ENCODE measurements at places on chromosomes 4 and X.

DNA sequence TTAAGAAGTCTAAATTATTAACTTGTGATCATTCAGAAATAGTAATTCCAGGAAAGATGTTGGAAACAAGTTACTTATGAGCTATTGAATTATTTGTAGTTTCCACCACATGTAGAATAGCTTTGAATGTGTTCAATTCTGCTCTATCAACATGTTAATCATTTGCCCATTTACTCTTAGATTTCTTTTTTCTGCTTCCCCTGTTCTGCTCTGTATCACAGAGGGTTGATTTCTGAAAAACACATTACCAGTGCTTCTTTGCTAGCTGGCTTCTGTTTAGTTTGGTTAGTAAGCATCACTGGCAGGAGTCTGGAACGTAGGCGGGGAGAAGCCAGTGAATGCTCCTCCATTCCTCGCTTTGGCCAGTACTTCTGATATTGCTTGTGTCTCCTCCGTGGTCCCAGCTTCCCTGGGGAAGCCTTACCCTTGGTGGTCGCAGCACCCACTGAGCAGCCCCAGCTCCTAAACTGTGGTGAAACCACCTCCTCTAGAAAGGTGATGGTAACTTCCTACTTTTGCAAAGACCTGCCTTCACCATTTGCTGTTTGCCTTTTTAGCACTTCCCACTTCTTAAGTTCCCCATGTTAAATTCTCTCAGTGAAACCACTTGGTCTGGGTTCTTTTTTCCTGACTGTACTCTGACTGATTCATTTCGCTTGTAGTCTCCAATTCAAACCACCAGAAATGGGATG lies 40.3 kb upstream of the GALNT7 start:
- no peak for DNase-seq

- DNase-seq = no peak
These were observed 75.2 kb downstream of the CD38 start for GRCh38 chr4:15853345-15853744.

GRCh38 chr4:180953572-180953971 lies 1289.6 kb upstream of the TENM3 start:
- DNase-seq = no peak

DNA sequence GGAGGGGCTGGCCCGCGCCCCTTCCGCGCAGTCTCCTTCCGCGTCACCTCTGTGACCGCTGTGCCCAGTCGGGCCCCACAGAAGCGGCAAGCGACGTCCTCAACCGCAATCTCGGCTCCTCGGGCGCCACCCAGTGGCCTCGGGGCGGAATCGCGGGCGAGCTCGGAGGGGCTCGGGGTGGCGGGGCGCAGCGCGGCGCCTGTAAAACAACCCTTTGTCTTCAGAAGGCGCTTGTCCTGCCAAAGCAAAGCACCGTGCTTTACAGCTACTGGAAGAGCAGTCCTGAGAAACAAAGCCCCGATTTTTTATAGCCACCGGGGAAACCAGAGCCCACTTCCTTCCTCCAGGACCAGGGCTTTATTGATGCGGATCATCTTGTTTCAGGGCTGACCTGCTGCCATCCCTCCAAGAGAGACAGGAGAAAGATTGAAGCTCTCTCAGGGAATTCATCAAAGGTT lies 37.3 kb upstream of the CDKN2AIP start:
- peak; percentile 85 for DNase-seq

GRCh38 chr4:176002007-176002613 lies 63.5 kb upstream of the WDR17 start:
- peak; percentile 58 for DNase-seq

GRCh38 chr4:164648849-164649212 lies 105.1 kb upstream of the SMIM31 start:
- DNase-seq = peak; percentile 6

- DNase-seq = no peak
These were observed 469.9 kb downstream of the PCDH10 start for GRCh38 chr4:133618963-133619362.

DNA sequence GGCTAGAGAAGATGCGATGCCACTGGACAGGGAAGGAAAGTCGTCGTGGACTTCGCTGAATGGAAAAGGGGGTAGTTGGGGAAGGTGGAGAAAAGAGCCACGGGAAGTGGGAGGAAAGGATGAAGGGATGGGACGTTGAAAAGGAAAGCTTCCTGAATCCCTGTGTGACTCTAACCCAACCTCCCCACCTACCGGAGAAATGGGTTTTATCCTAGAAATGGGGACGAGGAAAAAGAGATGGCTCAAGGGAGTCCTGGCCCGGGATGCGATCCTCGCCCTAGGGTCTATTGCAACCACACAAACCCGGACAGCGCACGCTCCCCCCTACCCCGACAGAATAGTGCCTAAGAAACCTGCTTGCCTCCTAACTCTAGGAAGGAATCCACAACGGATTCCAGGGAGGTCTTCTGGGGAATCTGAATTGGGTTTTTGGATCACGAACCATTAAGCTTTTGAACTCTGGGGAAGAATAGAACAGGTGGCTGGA lies 738 bp upstream of the TSPAN5 start:
- DNase-seq = peak; percentile 47

GRCh38 chr4:27009539-27009938 lies 148.9 kb downstream of the STIM2 start:
- DNase-seq = no peak

DNA sequence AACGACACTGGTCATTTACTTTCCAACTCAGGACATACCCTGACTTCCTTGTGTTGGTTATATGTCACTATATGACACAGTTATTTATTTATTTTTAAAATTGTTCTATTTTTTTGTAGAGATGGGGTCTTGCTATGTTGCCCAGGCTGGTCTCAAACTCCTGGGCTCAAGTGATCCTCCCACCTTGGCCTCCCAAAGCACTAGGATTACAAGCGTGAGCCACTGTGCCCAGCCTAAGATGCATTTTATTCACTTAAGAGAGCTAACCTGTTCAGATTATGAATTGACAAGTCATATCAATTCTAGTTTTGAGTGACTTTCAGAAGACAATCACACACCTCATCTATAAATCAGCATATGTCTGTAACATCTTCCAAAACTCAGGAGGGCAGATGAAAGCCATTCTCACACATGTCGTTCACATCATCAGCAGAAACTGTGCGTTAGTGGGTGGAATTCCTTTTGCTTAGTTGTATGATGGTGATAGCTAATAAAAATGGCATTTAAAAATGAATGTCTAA lies 9.4 kb upstream of the RHOH start:
- DNase-seq = no peak

GRCh38 chr4:73419106-73420038 lies 15.3 kb downstream of the ALB start:
- no peak for DNase-seq

DNA sequence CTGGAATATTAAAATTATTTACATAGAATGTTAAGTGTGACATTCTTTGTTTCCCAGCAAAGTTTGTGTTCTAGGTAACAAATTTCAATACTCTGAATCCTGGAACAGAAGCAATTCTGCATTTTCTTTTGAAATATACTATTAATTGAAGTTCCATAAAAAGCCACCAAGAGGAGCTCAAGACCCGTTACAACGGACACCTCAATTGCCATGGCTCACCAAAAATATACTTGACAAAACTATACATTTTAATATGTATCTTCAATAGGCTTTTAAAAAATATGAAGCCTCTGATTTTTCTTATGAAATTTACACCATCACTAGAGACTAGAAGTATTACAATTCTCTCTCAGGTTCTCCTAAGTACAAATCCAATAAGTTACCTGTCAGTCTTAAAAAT lies 111.4 kb downstream of the NYX start:
- DNase-seq = peak; percentile 7

DNA sequence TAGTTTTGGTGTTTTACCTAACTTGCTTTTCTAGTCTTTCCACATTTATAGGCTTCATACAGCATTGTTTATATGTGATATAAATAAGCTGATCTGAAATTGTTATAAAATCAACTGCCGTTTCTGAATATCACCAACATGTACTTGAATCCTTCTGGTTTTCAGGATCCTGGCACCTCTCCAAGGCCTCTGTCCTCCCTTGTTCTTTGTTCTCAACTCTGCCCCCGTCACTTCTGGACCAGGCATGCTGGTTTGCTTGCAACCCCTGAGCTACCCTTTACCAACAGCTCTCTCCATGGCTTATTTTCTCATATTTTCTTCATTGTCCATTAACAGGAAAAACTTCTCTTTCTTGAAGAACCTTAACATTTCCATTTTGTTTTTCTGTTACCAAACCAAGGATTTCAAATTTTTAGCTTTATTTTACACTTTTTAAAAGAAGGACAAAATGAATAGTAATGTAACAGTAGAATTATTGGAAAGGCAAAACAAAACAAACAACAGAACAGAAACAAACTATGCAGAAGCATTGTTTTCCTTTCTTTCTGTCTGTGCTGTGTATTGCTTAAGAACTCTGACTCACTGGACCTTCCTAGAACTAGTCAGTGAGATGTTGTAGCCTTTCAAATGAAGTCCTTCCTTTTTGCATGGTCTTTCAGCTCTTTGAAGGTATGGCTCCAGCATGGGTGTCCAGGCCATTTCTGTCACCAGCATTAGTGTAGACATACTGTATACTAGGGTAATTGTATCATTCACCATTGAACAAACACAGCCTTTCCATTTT lies 44.8 kb downstream of the BANK1 start:
- peak; percentile 23 for DNase-seq

DNA sequence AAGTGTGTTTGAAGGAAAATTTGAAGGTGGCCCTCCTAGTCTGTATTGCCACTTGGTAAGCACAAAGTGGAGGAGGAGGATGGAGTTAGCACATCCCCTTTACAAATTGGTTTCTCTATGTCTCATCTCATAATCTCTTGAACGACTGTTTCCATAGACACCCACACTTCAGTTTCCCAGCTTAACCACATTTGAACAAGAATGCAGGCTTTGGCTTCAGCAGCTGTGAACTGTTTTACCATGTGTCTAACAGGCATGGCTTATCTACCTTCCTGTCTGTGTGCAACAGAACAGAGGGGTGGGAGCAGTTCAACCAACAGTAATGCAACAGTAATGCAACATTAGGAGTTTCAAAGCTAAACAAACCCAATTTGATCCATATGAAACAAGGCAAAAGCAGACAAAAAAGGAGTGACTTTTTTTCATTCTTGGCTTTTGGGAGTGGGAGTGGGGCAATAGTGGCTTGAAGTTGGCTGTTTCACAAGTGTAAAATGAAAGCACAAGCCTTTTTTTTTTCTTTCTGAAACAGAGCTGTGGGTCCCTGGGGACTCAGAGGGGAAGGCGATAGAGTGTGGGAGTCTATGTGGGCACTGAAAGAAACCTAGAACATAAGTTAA lies 108.0 kb downstream of the ITM2A start:
- DNase-seq = no peak

DNA sequence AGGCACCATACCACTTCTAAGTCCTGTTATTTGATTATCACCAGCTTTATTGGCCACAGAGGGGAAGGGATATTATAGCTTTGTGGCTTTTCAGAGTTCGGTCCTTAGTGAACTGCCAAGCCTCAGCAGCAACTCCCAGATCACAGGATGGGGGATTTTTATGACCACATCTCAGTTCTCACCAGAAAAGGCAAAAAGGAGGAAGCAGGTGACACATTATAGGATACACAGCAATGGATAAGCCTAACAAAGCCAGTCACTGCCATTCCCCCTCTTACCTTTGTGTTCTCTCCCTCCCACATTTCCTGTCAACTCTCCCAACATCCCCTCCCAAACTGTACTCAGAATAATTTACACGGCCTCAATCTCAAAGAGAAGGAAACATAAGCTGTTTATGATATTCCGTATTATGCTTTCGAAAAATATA lies 142.8 kb downstream of the MGST2 start:
- DNase-seq = no peak

- DNase-seq = peak; percentile 56
These were observed 67.4 kb downstream of the EGF start for GRCh38 chr4:109979920-109980717.

- no peak for DNase-seq
These were observed 392.6 kb downstream of the HNRNPD start for GRCh38 chr4:81981218-81981617.

DNA sequence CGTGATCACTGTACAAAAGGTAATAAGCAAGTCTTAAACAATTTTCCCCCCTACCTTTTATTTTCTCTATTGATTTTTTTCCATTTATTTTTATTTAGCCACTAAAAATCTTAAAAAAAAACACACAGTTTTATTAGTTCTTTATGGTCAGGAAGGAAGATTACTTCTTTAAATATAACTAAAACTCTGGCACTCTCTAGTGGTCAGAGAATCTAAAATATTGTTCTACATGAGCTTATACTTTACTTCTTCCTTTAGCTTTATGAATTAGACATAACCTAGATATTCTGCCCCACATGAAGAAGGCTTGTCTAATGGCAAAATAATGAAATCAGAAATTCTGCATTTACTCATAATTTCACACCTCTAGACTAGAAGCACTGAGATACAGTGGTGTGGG lies 135.2 kb downstream of the PDE5A start:
- DNase-seq = no peak

DNA sequence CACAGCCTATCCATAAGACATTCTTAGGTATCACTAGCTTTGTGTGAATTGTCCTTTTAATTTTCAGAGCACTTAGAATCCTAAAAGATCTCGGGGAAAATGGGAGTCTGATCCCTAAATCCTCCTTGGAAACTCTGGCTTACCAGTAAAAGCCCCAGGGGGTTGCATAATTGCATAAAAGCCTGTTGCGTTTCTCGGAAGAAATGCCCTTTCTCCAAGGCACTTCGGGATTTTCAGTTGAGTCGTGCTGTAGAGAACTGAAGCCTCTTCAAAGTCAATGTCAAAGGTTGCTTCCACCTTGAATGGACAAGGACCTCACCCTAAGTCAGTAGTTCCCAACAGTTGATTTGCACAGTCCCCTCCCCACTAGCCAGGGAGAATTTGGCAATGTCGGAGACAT lies 20.8 kb downstream of the FAM184B start:
- no peak for DNase-seq

- DNase-seq = no peak
These were observed 85.5 kb downstream of the PSAPL1 start for GRCh38 chr4:7348946-7349900.

DNA sequence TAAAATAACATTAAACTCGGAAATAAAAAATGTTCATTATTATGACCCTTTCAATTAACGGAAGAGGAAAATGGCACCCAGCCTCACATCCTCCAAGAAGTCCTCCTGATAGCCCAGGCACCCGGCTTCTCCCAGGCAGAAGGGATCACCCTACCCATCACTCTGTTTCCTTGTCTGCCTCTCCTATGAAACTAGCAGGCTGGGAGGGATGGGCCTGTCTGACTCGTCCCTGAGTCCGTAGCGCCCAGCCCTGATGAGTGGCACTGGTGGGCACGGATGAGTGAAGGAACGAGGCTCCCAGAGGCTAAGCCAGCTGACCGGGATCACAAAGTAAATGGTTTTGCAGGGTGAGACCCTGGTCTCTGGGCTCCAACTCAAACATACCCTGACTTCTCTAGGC lies 28.6 kb upstream of the KIAA0232 start:
- no peak for DNase-seq

GRCh38 chrX:118383120-118383519 lies 37.2 kb downstream of the WDR44 start:
- DNase-seq = no peak

GRCh38 chr4:86272669-86273068 lies 87.2 kb downstream of the MAPK10 start:
- DNase-seq = no peak

DNA sequence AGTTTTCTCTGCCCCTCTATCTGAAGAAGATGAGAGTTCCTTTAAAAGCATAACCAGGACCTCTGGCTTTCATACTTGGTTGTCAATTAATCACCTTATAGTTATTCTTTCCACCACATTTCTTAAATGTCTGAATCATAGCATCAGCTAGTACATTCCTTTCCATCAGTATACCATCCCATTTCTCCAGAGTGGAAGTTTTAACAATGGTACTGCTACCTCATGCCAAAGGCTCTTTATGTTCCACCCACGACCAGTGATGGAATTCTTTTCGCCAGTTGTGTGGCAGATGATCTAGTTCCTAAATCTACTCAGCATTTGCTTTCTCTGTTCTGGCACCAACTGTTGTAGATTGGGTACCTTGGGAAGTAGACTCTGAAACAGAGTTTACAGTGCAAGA lies 379.8 kb downstream of the ZNF674 start:
- DNase-seq = peak; percentile 37
